ENCODE measurements at places on chromosomes 2 and 18.

GRCh38 chr2:177391822-177392372 lies 676 bp upstream of the AGPS start:
- no peak for DNase-seq

DNA sequence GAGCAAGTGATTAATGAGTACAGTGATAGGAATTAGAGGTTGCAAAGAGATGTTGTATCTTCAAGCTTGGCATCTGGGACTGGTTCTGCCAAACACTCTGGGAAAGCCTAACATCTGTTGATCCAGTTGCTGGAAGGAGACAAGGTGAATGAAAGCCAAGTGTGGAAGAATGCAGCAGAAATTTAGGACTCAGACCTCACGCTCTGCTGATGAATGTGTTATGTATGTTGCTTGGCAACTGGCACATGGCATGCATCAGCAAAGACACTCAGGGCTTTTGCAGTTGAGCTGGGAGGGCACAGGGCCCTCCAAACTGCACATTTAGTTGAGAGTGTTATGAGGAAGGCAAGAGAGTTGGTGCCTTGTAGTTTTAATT lies 105.5 kb downstream of the COLEC12 start:
- DNase-seq = no peak

GRCh38 chr18:13623348-13623747 lies 103.0 kb downstream of the FAM210A start:
- DNase-seq = no peak

- no peak for DNase-seq
These were observed 44.4 kb downstream of the LCT start for GRCh38 chr2:135792401-135793150.

- DNase-seq = no peak
These were observed 178.5 kb downstream of the L3MBTL4 start for GRCh38 chr18:6236258-6236657.

DNA sequence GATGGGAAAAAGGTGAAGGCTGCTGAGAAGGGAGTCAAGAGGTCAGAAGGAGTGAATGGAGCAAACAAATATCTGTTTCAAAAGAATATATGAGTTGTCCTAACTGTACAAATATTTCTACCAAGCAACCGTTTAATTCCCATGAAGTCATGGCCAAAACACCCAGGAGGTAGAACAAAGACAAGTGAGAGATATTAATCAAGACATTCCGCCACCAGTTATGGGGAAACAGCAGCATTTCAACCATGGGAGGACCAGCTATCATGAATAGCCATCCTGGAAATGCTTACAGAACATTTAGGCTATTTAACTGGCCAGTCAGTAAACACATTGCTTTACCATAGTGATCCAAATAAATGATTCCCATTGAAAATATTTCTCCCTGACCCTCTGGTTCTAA lies 396.3 kb downstream of the IRS1 start:
- no peak for DNase-seq

DNA sequence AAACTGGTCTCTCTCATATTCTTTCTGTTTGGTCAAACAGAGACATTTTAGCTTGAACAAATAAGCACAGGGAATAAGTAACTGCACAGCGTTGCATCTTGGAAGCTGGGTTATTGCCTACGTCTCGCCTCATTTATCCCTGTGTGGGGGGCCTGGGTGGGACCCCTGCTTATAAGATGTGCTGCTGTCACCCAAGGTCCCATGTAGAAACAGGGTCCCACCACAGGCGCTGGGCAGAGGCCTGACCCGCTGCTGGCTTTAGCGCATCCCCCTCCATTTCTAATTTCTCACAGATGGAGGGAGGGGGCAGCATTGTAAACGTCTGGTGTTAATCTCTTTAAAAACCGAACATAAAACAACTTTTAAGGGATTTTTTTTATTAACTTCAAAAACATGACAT lies 207.8 kb downstream of the HDAC4 start:
- DNase-seq = no peak

DNA sequence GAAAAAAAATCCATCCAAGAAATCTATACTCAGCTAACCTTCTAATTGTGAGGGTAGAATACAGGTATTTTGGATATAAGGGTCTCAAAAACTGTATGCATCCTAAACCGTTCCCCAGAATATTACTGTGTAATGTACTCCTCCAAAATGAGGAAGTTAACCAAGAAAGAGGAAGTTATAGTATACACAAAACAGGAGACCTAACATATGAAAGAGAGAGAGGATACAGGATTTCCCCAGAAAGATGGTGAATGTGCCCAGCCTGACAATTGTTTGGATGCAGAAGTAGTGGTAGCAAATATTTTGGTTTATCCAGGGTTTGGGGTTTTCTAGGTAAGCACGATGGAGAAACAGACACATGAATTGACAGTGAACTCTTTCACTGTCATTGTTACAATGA lies 50.6 kb downstream of the GALNT3 start:
- DNase-seq = no peak

DNA sequence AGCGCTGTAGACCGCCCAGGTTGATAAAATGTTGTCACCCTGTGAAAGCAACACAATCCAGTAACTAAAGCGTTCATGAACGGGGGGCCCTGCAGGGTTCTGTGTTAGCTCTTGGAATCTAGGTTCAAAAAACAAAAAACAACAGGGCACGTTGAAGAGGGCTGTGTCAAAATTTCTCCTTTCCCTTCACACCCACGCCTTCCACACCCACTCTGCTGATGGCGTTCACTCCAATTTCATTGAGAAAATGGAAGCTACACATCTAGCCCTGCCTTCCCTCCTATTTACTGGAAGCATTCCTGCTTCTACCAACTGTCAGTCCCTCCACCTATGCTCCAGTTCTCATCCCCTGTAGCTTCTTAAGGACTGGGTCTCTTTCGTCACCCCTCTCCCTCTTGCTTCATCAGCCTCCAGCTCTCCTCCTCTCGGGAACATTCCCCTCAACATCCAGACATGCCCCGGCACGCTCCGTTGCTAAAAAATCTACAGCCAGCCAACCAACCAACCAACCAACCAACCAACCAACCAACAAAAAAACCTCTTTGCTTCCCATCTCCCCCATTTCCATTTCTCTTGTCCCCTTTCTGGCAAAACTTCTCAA lies 98.4 kb upstream of the SP3 start:
- DNase-seq = no peak
